ENCODE measurements at places on chromosomes 2 and 18.
A peak's percentile ranks its signal among the peaks of the same experiment; 100 is the strongest.

DNA sequence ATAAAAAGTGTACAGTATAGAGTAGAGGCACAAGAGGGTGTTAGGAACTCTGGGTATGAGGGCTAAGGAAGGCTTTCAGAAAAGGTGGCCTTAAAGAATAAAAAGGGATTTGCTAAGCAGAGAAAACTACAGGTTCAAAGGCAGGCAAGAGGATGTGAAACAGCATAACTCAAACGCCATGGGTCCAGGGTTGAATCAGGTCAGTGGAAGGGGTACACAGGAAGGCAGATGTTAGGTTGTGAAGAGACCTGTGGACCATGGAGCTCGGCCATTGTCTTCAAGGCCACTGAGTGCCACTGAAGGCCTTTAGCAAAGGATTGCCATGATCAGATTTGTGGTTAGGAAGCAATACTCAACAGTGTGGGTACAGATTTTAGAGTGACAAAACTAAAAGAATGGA, 108.2 kb upstream of the FAM98A start:
- DNase-seq = no peak

- no peak for DNase-seq
Measured at GRCh38 chr2:68937346-68938055, 15.2 kb downstream of the GKN2 start.

- no peak for DNase-seq
Measured at GRCh38 chr2:449246-450067, 161.6 kb upstream of the ALKAL2 start.

DNA sequence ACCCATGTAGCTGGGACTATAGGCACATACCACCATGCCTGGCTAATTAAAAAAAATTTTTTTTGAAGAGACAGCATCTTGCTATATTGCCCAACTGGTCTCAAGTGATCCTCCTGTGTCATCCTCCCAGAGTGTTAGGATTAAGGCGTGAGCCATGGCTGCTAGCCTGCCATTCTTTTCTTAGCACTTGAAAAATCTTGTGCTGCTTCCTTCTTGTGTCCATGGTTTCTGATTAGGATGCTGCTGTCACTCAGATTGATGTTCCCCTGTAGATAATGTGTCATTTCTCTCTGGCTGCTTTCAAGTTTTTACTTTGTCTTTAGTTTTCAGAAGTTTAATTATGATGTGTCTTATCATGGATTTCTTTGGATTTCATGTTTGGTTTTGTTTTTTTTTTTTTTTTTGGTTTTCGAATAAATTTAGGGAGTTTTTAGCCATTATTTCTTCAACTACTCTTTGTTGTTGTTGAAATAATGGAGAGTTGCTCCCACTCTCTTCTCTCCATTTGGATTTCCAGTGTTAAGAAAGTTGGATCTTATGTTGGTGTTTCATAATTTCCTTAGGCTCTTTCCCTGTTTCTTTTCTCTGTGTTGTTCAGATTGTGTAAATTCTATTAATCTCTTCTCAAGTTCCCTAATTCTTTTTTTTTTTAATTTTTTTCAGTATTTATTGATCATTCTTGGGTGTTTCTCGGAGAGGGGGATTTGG, 2.5 kb downstream of the ATP9B start:
- no peak for DNase-seq

- DNase-seq = no peak
Measured at GRCh38 chr18:23995180-23995579, 19.4 kb upstream of the TTC39C start.

GRCh38 chr2:201378496-201379397, 21.6 kb upstream of the FLACC1 start:
- DNase-seq = no peak

GRCh38 chr2:38578832-38579231, 23.9 kb downstream of the HNRNPLL start:
- DNase-seq = no peak

- no peak for DNase-seq
Measured at GRCh38 chr2:168320267-168320666, 72.9 kb upstream of the STK39 start.

DNA sequence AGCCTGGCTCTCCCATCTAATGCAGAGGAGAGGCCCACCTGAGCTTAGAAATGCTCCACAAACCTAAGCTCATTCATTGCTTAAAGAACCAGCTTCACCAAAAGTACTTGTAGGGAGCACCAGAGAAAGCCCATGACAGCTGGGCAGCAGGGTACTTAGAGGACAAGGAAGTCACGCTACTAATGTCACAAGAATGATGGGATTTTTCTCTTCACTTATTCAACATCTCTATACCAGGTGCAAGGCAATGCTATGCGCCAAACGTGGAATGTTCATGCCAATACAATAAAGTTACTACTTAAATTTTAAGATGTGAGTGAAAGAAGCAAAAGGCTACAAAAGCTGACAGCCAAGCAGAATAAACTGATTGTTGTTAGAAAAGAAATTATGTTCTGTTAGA, 36.0 kb downstream of the LONRF2 start:
- no peak for DNase-seq

DNA sequence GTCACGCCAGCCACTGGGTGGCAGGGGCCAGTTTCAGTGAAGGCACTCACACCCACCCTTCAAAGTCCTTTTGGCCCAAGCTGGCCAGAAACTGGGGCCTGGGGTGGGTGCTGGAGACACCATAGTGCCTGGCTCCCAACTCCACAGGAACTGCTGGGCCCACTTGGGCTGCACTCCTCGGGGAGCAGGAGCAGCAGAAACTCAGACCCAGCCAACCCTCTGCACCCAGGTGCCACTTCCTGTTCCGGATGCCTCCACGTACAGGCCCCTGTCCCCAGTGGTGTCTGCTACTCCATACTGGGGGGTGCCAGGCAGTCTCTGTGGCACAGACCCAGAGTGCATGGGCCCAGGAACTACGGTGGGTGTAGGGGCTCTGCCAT, 42.5 kb upstream of the ZNF519 start:
- DNase-seq = no peak

DNA sequence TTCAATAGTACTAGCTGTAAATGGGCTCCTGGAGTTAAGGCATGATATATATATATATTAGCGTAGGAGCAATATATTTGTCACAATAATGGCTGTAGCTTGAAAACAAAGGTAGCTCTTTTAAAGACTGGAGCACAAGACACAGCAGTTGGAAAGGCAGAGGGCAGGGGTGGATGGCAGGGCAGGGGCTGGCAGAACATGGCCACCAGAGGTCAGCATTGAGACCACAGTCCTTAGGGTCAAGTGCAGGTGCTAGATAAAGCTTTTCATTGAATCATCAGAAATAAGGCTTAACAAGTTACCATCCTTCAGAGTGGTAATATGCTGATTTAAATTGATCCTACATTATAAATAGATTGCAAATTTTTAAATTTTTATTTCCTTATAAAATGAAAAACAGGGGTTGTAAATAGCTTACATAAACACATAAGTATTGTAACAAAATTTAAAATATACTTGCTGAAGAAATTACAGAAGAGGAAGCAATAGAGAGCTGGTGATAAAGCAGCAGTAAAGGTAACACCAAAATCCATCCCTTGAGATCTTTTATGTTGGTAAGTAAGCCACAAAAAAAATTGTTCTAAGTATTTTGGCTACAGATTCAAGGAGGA, 161.2 kb upstream of the PIEZO2 start:
- DNase-seq = peak; percentile 75

DNA sequence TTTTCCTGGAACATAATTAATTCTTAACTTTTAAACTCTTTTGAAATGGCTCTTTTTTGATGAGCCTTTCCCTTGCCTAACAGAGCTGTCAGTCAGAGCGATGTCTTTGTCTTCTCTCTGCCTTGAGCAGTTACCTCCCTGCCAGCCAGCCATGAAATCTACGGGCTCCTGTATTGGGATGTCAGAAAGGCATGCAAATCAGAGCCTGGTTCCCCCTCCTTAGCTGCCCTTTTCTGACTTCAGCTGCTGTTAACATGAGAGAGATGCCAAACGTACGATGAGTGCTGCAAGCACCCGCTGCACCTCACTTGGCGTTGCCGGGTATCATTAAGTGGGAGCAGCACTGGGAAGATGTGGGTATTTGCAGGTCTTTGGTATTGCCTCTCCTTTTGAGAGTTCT, 131.4 kb upstream of the BOD1L2 start:
- no peak for DNase-seq

GRCh38 chr2:137928547-137929518, 35.4 kb upstream of the HNMT start:
- no peak for DNase-seq

GRCh38 chr2:10629819-10630532, 59.8 kb downstream of the NOL10 start:
- no peak for DNase-seq

- DNase-seq = no peak
Measured at GRCh38 chr2:221254299-221254698, 317.8 kb downstream of the EPHA4 start.

DNA sequence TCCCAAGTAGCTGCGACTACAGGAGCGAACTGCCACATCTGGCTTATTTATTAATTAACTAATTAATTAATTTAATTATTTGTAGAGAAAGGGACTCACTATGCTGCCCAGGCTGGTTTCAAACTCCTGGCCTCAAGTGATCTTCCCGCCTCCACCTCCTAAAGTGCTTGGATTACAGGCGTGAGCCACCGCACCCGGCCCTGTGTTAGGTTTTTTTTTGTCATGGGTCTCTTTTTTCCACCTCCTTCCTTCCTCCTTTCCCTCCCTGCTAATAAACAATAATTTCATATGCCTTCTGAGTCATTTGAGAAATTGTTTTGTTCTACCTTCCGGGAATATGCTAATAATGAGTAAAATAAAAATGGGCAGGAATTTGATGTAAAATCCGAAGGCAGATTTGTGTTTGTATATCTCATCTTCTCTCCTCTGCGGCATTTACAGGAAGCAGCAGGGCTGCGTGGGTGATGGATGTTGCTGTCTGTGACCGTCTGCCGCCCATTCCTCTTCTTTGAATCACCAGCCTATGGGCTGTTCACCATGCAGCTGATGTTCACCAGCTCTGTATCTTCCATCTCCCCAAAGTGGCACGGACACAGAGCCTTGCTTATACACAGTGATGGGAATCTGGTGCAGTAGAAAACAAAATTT, 89.9 kb downstream of the ACSL3 start:
- DNase-seq = no peak

DNA sequence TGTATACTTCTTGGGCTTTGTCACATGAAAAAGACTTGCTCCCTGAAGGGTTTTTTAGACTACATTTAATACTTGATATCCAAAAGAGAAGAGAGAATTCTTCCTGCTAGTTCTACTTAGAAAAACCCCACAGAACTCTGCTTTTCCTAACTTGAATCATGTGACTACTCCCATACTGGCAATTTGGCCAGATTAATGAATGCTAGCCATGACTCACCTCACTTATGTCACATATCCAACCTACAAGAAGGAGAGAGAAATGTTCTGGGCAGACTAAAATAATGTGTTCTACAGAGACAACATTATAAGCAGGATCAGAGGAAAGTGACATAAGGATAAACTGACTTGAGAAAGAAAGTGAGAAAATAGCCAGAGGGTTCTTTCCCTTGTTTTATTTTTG, 249.3 kb upstream of the GULP1 start:
- no peak for DNase-seq

- DNase-seq = peak; percentile 63
Measured at GRCh38 chr2:160427629-160428404, 65.8 kb downstream of the RBMS1 start.

- no peak for DNase-seq
Measured at GRCh38 chr2:146666340-146666739, 1178.5 kb upstream of the ACVR2A start.

- DNase-seq = no peak
Measured at GRCh38 chr2:60423505-60423904, 129.9 kb downstream of the BCL11A start.

DNA sequence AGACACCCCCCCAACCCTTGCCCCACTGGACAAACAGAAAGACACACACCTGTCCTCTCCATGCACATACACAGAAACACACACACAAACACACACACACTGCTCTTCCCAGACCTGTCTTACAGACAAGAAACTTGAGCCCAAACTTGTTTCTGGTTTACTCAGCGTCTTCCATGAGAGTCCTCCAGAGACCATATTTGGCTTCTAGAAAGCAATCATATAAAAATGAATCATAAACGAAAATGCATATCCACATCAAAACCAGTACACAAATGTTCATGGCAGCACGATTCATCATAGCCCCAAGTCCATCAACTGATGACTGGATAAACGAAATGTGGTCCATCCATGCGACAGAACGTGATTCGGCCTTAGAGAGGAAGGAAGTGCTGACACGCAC, 84.2 kb upstream of the ASAP2 start:
- DNase-seq = no peak

- no peak for DNase-seq
Measured at GRCh38 chr18:28404694-28405093, 227.8 kb upstream of the CDH2 start.

DNA sequence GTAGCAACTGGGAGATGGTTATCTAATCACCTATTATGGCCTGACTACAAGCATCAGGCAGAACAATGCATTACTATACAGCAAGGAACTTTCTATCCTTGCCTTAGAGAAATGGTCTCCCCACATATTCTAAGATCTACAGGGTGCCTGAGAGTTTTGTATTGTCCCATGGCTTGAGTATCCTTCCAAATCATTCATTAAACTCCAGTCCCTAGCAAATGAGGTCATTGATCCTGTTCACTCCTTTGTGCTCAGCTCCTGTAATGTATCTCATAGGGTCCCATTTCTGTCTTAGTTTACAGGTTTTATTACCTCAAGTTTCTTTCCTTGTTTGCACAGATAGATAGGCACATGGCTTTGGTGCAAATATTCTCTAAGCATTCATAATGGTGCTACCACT, 9.0 kb downstream of the HNMT start:
- DNase-seq = no peak

DNA sequence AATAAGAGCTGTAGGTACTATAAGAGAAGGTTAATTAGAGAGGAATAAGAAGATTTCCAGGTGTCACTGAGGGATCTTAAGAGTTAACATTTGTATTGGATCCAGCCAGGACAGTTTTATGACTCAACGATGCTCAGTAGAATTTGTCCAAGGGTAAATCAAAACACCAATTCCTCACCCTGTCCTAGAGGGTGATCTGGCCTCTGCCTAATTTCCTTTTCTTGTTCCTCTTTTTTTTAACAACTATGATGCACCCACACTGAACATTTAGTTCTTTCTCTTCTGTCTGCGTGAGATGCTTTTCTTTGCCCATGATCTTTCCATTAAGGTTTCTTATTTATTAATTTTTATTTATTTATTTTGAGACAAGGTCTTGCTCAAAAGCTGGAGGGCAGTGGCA, 92.0 kb downstream of the PMS1 start:
- DNase-seq = no peak

- no peak for DNase-seq
Measured at GRCh38 chr18:32381761-32382160, 88.9 kb downstream of the GAREM1 start.

GRCh38 chr2:178891959-178892485, 84.8 kb upstream of the TTN start:
- no peak for DNase-seq

GRCh38 chr2:166158546-166158945, 30.7 kb upstream of the SCN1A start:
- DNase-seq = no peak

Measured in RPMI8226 (cell line).